AG04450 (cell line): ENCODE measurements at places on chromosomes 6 and 20.

- DNase-seq: no peak
Measured at GRCh38 chr20:11212272-11212671, 538.5 kb upstream of the JAG1 start.

- no peak for DNase-seq
Measured at GRCh38 chr6:127119102-127120022, 891 bp downstream of the RSPO3 start.

DNA sequence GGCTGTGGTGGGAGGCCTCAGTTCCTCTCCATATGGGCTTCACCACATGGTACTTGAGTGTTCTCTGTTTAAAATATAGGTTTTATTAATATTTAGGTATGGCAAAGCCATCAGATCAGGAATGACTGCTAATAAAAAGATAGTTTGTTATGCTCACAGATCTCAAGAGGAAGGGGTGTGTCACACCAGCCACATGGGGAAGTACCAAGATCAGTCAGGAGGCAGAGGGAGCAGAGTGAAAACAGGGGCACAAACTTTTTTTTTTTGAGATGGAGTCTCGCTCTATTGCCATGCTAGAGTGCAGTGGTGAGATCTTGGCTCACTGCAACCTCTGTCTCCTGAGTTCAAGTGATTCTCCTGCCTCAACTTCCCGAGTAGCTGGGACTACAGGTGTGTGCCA lies 92.1 kb upstream of the GCM1 start:
- DNase-seq: no peak

DNA sequence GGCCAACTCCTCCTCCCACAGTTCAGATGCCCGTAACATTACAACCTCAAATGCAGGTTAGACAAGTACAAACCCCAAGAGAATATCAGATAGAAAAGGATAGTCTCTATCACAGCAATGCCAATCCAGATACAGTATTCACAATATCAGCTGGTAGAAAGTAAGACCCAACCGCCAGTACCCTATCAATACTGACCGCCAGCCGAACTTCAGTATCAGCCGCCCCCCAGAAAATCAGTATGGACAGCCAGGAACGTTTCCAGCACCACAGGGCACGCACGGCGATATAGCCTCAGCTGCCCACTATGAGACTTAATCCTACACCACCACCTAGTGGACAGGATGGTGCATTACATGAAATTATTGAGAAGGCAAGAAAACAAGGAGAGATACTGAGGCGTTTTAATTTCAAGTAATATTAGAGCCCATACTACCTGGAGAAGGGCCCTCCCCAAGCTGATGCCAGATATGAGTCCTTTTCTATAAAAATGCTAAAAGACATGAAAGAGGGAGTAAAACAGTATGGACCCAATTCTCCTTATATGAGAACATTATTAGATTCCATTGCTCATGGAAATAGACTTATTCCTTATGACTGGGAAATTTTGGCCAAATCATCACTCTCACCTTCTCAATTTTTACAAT lies 17.6 kb upstream of the EIF2S2 start:
- peak; percentile 52 for DNase-seq

GRCh38 chr20:35673884-35674283 lies 9.2 kb upstream of the CPNE1 start:
- DNase-seq: no peak

- no peak for DNase-seq
Measured at GRCh38 chr20:49585585-49586245, 17.8 kb upstream of the PTGIS start.

DNA sequence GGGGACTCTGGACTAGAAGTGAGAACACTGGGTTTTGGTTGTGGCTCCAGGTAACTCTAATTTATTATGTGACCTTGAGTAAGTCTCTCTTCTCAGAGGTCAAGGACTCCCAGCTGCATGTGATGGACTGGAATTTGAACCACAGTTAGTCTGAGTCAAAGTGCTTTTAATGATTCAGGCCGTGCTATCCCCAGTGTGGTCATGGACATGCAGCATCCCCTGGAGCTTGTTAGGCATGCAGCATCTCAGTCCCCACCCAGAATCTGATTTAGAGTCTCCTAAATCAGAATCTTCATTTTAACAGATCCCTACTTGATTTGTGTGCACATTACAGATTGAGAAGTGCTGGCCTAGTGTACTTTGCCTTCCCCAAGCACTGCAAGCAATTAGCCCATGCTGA lies 74.2 kb downstream of the TOX2 start:
- peak; percentile 10 for DNase-seq
